Stimulated activated CD8-positive, alpha-beta memory T cell treated with anti-CD3 and anti-CD28 coated beads, Interleukin-4, amount 100 ng/mL, for 1 hour (primary cell): ENCODE measurements at places on chromosomes 1 and 21.

GRCh38 chr1:231993968-231994455, 367.4 kb downstream of the DISC1 start:
- DNase-seq = no peak

GRCh38 chr1:184225283-184226099, 161.3 kb upstream of the C1orf21 start:
- DNase-seq = no peak

DNA sequence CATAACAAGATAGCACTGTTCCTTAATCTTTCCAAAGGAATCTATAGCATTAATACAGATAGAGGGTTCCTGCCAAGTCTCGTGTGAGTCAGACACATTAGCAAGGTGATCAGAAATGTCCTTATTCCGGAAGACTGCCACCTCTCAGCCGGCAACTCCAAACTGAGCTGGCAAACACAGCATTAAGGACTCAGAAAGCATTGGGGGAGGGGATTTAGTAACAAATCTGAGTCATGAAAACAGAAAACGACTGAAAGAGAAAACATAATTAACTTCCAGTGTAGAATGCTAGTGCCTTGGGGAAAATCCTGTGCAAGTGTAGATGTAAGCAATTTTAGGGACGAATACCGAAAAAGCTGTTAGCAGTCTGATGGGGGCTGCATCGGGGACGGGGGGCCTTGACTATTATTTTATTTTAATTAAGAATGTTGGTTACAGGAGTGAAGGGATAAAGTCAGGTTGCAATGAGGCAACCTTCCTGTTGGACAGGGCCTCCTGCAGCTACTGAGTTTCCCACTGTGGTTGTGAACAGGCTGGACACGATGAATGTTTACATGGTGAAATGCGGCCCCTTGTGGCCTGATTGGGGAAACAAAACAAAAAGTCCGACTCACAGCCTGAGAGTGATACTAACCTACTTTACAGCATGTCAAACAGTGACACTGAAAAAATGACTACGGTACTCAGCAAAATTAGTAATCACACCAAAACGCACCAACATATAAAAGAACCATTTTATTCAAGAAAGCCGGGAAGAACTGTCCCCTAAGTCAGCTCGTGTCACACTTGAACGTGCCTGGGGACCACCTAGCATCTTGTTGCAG, 20.7 kb downstream of the MIS18A start:
- no peak for DNase-seq

- DNase-seq = no peak
These were observed 75.0 kb downstream of the DESI2 start for GRCh38 chr1:244727871-244728474.

- no peak for DNase-seq
These were observed 30.1 kb downstream of the STPG1 start for GRCh38 chr1:24383381-24383940.

DNA sequence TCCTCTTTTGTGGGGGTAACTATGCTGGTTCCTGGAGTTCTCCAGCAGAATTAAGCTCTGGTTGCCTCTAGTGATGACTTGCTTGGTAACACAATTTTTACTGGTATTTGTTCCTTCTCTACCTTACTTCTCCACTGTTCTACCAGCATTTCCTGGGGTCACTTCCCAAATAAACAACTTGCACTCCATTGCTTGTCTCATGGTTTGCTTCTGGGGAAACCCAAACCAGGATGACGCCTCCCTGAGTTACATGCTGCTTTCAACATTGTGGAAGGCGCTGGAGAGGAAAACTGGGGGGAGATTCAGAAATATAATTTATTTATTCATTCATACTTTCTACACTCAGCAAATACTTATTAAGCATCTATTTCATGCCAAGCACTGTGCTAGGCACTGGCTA, 55.3 kb upstream of the AK4 start:
- no peak for DNase-seq

DNA sequence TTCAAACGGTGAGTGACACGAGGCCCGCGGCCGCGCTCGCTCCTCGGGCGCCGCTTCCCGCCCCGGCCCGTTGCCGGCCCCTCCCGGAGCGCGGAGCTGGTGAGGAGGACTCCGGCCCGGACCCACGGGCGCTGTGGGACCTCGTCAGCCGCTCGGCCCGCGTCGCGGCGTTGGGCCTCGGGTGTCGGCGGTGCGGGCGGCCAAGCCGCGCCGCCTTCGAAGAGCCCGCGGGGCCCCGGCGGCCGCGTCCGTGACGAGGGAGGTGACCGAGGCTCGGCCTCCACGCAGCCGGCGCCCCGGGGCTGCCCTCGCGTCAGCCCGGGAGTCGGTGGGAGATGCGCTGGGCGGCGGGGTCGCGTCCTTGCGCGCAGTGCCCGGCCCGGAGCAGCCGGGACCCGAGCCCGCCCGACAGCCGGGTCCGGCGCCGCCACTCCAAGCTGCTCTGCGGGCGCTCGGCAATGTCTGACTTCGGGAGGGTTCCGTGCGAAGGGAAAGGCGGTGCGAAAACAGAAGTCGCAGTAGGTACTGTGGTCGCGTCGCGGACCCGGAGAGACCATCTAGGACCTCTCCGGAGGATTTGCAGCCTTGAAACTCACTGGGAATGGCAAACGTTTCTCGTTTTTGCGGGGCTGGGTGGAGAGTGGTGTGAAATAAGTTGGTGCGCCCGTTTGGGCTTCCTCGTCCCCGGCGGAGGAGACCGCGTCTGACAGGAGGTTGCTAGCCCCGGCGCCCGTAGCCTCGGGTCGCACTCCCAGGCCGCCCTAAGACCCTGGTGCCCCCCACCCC, 829 bp downstream of the SPEN start:
- no peak for DNase-seq
